Mesendoderm (in vitro differentiated cells): ENCODE measurements at places on chromosomes 5 and 9.
A peak's percentile ranks its signal among the peaks of the same experiment; 100 is the strongest.

- no peak for DNase-seq
Measured at GRCh38 chr9:127216210-127216887, 48.2 kb upstream of the GARNL3 start.

DNA sequence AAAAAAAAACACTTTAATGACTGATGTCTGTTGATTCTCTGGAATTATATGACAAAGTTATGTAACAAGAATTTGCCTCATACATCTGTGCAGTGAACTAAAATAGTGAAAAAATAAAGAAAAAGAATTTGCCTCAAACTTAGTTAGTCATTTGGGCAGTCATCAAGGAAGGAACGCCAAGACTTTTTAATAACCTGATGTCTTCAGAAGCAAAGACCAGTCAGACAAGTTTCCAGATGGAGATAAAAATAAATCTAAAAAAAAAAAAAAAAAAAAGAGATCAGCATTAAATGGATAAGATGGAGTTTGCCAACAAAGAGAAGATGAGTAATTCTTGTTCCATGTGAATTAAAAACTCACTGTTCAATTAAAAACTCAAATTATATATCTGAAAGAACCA is 52.3 kb upstream of the JMY start:
- no peak for DNase-seq

DNA sequence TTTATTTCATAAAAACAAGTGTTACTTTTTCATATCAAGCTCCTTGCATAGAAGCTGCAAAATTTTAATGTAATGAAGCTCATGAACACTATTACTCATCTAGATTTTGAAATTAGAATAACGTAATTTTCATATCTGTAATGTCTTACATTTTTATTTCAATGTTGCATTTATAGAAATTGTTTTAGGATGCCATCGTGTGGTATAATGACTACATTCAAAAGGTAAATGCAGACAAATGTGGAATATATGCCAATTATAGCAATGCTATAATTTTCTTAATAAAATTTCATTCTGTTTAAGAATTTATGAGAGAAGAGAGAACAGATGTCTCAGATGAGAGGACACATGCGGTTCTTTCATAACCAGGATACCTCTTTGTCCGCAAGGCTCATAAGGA is 230.2 kb downstream of the TMEM232 start:
- DNase-seq = no peak

GRCh38 chr5:178784391-178784790 is 53.9 kb upstream of the ZNF354A start:
- no peak for DNase-seq

GRCh38 chr9:78905986-78906755 is 609.2 kb downstream of the PSAT1 start:
- no peak for DNase-seq

DNA sequence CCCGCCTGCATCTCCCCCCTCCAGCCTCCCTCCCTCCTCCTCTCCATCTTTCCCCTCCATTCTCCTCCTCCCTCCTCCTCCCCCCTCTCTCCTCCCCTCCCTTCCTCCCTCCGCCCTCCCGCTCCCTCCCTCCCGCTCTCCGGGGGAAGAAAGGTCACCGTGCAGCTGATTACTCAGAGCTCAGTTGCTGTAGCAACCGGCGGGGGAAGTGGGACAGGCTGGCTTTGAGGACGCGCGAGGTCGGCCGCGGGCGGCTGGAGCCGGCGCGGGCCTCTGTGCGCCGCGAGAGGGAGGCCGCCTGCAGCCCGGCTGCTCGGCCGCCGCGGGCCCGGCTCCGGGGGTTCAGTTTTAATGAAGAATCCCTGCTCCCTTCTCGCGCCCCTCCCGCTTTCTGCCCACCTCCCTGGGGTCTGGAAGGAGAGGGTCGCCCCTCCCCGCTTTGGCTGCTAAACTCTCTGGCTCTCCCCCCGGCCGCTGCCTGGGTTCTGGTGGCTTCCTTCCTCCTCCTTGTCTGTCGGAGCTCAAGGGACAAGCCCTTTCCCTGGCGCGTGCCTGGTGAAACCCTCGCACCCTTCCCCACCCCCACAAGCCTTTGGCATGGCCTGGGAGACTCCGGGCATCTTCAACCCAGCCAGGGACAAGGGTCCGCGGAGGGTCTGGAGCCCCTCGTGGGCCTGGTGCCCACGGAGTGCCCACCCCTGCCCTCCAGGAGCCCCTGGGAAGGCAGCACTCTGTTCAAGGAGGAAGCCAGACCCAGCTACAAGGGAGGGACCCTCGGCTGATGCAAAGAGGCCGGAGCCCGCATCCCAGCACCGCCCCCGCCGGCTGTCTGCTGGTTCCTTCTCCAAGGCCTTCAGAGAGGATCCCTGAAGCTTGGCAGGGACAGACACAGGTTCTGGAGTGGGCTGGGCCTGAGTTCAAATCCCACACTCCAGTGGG is 160.3 kb downstream of the C9orf50 start:
- peak; percentile 100 for DNase-seq

- peak; percentile 84 for DNase-seq
Measured at GRCh38 chr9:114538241-114538640, 33.0 kb upstream of the WHRN start.
